ENCODE measurements at places on chromosomes 1 and 21.

DNA sequence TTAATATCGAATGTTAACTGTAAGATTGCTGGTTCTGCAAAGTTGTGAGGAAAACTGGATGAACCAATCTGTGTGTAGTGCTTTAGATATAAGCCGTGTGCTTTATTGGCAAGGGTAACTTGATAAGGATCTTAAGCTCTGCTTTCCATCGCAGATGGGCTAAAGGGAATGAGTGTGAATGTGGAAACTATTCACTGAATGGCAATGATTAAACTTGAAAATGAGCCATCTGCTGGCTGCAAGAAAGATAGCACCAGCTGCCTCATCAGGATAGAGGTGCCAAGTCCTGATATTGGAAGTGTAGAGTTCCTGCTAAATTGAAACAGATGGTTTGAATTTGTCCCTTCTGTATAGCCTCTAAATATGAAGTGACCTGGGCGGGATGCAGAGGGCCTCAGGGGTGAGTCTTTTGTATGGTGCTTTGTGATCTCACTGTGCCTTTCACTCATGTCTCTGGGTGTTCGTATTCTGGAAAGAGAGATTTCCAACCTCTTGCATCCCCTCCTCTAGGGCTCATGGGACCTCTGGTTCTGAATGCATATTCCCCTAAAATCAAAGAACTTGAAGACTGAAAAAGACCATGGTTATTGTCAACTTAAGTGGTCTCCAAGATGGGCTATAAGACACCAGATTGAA, 9.2 kb downstream of the FCRL3 start:
- peak; percentile 28 for DNase-seq

DNA sequence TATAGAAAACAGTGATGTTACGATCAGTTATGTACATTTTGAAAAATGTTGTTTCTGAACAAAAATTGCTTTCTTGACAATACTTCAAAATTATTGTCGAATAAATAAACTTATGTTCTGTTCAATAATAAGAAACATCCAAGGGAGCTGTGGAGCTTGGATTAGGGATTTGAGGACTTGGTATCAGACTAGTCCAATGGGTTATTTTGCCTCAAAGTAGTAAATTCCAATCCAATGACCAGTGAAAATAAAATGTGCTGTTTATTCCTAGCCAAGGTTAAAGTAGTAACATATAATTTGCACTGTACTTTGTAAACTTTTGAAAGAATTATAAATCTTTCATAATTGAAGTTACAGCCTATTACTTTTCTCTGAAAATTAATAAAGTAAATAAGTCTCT, 79.1 kb upstream of the IVNS1ABP start:
- peak; percentile 20 for DNase-seq

DNA sequence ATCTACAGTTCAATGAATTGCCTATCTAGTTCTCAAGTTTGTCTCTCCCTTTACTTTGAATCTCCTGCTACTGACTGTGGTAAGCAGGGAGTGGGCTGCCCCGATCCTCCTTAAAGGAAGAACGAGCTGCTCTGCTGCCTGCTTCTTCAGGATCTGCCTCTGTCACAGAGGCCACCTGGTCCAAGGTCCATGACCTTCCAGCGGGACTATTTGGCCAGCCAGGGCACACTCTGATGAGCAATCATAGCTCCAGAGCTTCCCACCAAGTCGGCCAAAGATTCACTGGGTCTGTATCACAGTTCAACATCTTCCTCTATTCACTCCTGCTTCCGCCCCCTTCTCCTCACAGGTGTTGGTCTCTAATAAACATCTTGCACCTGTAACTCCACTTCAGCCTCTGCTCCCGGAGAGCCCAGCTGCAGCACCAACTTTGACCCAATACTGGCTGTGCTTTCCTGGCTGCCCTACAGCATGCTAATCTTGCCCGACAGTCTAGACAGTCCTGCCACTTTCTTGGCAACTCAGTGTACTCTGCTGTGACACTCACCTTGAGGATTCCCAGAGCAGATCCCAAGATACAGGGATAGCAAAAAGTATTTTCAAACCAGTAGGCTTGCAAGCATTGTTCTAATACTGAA, 16.9 kb upstream of the MAP10 start:
- DNase-seq: no peak

- DNase-seq: no peak
Measured at GRCh38 chr1:29531596-29531995, 295.3 kb downstream of the PTPRU start.

- no peak for DNase-seq
Measured at GRCh38 chr1:66628926-66629325, 95.0 kb downstream of the SGIP1 start.

DNA sequence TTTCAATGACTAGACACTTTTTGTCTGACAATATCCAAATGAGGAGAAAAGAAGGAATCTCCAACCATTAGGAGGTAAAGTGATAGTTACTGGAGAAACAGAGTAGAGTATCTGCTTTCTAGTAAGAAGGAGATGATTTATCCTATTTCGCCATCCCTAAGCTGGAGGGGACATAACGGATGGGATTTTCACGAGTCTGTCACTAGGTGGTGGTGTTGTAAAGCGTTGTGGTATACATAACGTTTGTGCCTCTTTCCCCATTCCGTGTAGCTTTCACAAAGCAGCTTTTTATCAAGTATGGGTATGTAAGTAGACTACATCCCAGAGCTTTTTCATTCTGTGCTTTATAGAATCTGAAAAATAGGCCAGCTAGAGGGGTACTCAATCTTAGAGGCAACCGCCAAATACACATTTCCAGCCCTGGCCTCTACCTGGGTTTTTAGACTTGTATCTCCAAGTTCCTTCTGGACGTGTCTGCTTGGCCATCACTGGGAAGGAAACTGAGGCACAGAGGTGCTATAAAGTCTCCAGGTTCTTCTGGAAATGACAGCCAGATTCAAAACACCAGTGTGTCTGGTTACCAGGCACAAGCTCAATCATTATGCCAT, 33.3 kb upstream of the FAM3B start:
- DNase-seq: peak; percentile 89

- DNase-seq: no peak
Measured at GRCh38 chr1:238499021-238499420, 608.3 kb upstream of the ZP4 start.

- DNase-seq: no peak
Measured at GRCh38 chr1:191508239-191508638, 650.0 kb upstream of the RGS18 start.

DNA sequence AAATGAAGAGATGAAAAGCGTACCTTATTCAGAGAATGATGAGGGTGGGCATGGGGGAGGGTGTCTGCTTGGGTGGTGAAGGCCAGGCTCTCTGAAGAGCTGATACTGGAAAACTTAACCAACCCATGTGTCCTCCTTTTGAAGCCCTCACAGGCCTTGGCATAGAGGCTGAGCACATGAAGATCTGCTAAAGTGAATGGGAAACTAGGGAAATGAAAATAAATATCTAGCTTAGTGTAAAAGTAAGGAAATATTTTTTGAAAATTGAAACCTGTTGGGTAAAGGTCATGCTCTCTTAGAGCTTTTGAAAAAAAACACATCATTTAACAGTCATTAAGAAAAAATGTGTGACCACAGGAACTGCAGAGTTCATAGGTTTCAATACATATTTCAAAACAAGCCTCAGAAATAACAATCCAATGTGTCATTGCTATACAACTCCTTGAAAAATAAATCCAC, 40.5 kb upstream of the RALGPS2 start:
- peak; percentile 84 for DNase-seq

DNA sequence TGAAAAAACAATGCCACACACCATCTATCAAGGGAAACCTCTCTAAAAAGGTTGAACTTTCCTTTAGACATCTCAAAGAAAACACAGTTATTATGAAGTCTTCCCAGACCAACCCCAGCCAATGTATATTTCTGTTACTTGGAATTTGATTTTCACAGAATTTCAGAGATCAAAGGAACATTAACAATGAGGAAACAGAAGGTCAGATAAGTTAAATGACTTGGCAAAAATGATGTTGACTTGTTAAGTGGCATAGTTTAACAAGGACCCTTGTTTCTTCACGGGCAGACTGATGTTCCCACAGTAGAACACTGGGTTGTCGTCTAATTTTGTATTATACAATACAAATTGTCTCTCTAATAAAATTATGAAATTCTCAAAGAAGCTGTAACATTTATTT, 29.0 kb downstream of the NME7 start:
- DNase-seq: no peak

DNA sequence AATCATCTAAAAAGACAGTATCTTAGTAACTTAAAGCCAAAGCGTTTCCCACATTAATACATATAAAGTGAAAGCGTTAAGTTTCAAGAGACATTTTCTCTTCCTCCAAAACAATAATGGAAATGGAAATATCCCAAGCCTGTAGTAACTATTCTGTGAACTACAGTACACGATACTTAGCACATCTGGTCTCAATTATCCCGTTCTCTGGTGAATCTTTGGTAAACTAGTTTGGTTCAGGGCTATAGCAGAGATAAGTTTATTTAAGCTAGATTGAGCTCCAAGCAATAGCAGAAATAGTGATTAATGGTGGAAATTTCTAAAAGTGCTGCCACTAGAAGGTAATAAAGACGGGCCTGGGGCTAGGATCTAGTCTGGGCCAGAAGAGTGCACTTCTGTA, 55.2 kb downstream of the PCNX2 start:
- DNase-seq: peak; percentile 20

DNA sequence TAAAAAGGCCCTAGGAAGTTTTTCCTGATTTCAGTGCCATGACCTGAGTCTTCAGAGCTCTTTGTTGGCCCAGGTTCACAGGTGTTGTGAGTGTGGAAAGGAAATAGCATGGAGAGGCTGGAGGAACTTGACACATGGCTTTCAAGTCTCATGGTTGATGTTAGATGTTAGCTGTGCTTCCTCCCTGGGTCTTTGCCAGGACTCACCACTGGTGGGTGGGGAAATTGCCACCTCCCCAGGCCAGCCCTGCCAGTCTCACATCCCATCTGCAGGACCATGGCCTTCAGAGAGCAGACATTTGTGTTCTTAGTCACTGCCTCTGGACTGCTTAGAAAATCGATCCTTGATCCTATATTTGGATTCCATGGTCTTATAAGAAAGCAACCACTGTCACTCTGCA, 383.2 kb downstream of the DISC1 start:
- DNase-seq: no peak

GRCh38 chr1:56774067-56774609, 45.1 kb downstream of the FYB2 start:
- DNase-seq: no peak

DNA sequence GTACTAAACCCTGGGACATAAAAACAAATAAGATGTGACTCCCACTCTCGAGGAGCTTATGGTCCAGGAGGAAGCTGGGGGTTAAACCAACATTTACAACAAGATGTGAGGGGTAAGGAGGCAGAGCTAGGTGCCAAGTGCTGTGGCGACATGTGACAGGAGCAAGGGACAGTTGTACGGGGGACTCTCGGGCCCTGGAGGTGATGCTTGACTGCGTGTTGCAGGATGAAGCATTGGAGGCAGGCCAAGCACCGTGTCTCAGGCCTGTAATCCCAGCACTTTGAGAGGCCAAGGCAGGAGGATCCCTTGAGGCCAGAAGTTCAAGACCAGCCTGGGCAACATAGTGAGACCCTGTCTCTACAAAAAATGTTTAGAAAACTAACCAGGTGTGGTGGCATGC, 36.8 kb downstream of the ATP5PO start:
- no peak for DNase-seq

- DNase-seq: no peak
Measured at GRCh38 chr1:244139655-244140054, 88.6 kb downstream of the ZBTB18 start.

DNA sequence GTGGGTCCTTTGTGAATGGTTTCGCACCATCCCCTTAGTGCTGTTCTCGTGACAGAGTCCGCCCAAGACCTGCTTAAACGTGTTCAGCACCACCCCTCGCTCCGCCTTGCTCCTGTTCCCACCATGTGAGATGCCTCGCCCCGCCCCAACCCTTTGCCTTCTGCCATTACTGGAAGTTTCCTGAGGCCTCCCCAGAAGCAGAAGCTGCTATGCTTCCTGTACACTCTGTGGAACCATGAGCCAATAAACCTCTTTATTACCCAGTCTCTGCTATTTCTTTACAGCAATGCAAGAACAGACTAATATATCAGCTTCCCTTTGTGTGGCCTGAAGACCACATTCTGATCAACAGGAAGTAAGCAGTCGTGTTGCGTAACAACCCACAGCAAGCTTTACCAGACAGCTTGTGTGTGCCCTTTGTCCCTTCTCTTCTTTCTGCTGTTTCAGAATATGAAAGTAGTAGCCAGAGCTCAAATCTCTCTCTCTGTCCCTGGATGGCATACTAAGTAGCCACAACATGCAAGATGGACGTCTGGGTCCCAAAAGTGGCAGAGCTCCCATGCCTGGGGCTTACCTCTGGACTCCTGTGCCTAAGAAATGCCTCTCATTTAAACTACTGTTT, 14.1 kb downstream of the HENMT1 start:
- DNase-seq: peak; percentile 66

- no peak for DNase-seq
Measured at GRCh38 chr21:34907461-34908418, 141.4 kb downstream of the RUNX1 start.

- no peak for DNase-seq
Measured at GRCh38 chr1:95832370-95832769, 598.4 kb downstream of the RWDD3 start.

GRCh38 chr1:223374064-223374610, 10.2 kb upstream of the SUSD4 start:
- no peak for DNase-seq

- DNase-seq: no peak
Measured at GRCh38 chr21:20004367-20004766, 993.8 kb upstream of the NCAM2 start.

GRCh38 chr1:202624781-202625108, 85.5 kb downstream of the SYT2 start:
- no peak for DNase-seq

- DNase-seq: peak; percentile 86
Measured at GRCh38 chr1:202029171-202029665, 18.8 kb downstream of the ELF3 start.

DNA sequence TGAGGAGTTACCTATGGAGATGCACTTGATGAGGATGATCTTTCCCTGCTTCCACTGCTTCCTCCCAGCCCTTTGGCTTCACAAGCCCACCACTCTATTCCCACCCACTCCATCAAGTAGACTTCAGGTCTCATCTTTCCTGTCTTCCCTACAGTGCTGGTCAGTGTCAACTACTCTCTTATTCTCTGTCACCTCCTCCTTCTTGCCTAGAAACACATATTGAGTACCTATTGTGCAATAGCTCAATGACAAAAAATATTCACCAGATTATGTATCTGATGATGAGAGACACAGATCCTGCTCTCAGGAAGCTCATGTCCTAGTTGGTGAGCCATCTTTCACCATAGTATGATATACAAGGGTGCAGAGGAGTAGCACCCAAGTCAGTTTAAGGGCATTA, 82.2 kb upstream of the NFASC start:
- no peak for DNase-seq

DNA sequence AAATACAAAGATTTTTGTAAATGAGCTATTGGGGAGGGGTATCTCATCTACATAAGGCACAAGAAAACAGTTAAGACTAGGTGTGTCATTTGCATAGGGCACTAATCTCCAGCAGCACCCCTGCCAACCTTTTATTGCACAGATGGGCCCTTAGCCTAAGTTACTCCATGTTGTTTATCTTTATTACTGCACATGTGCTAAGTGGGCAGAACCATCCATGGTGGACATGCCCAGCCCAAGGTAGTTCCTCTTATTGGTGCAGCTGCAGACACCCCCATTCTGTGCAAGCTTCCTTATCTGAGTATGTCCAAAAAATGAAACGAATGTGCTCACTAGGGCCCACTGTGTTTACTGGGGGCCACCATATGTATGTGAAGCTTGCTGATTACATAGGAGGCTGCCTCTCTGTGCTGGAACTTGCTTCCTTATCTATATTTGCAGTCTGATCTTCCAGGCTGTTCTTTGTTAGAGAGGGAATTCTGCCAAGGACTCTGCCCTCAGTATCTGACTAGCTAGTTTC, 77.3 kb upstream of the NEK7 start:
- no peak for DNase-seq

All from AG08395 (cell line).